ENCODE measurements at places on chromosomes 1 and 21.

DNA sequence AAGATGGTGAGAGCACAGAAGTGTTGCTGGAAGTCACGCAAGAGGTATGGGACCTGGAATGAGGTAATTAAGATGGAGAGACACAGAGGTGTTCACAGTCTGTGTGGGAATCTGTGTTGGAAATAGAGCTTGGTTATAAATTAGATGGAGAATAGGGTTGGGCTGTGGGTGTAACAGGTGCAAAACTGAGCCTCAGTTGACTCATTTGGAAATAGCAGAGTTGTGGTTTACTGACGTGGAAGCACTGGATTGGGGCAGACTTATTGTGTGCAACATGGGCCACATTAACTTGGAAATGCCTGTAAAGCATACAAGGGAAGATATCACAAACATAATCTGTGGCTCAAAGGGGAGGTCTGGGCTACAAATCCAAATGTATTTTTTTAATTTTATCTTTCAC is 13.0 kb downstream of the CAMSAP2 start:
- DNase-seq, result no peak

- DNase-seq, result no peak
Observed at GRCh38 chr1:20936216-20936615, 149.1 kb upstream of the HP1BP3 start.

DNA sequence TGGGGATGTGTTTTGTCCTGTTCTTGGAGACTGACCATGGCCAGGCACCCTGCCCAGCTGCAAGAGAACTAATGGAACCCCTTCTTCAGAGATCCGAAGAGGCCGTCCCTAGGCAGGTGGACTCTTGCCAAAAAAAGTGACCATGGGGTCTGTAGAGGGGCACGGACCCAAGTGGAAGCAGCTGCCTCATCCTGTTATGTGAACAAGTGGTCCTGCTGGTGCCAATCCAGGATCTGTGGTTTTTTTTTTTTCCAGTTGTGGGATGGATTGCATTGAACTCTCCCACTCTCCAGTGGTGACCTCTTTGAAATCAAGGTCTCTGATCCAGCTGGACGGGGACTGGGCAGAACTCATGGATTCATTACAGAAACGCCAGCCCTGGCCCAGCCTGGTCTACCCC is 71.2 kb downstream of the ARHGEF10L start:
- DNase-seq, result no peak

- no peak for DNase-seq
Observed at GRCh38 chr1:8351693-8352470, 34.0 kb downstream of the SLC45A1 start.

- DNase-seq, result no peak
Observed at GRCh38 chr1:107821340-107821739, 143.6 kb downstream of the VAV3 start.

DNA sequence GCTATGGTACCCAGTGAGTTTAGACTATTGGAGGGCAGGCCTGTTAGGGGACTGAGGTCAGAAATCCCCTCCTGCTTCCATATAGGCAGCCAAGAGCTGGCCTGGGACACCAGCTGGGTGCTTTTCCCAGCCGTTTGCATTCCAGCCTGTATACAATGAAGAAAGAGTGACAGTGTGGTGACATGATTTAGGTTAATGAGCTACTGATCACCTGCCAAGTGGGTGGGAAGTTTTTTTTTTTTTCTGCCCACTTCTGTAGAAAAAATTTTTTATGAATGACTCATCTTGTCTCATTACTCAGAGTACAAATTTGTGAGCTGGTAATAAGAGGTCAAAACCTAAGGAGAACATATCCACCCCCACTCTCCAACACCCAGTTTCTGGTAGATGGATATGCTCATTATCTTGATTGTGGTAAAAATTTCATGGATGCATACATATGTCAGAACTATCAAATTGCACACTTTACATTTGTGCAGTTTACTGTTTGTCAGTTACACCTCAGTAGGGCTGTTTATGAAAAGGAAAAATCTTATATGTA is 16.4 kb upstream of the CGN start:
- no peak for DNase-seq

DNA sequence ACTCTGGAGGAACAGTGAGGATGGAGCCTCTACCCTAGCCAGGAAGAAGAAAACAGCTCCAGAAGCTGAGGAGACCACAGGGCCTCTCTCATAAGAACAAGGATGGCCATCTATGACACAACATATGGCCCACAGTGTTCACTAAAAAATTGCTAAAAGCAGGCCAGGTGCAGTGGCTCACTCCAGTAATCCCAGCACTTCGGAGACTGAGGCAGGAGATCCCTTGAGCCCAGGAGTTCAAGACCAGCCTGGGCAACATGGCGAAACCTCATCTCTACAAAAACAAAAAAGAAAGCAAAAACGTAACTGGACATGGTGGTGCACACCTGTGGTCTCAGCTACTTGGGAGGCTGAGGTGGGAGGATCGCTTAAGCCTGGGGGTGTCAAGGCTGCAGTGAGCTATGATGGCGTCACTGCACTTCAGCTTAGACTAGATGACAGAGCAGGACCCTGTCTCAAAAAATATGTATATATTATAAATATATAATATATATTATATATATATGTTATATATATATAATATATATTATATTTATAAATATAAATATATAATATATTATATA is 103.1 kb downstream of the TOMM20 start:
- DNase-seq, result no peak

- no peak for DNase-seq
Observed at GRCh38 chr1:218634212-218634611, 289.1 kb downstream of the TGFB2 start.

DNA sequence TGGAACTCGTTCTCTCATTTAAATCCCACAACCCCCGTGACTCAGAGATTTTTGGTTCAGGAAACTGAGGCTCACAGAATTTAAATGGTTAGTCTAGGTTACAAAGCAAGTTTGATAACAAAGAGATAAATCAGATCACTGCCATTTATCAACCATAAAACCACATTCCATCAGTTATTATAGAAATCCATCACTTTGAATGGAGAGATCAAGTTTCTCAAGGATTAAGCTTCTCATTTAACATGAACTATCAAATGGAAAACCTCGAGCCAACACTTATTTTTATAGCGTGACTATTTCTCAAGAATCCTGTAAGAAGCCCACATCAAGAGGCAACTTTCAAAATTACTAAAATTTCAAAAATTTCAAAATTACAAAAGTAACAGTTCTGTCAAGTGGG is 11.9 kb downstream of the WLS start:
- no peak for DNase-seq

DNA sequence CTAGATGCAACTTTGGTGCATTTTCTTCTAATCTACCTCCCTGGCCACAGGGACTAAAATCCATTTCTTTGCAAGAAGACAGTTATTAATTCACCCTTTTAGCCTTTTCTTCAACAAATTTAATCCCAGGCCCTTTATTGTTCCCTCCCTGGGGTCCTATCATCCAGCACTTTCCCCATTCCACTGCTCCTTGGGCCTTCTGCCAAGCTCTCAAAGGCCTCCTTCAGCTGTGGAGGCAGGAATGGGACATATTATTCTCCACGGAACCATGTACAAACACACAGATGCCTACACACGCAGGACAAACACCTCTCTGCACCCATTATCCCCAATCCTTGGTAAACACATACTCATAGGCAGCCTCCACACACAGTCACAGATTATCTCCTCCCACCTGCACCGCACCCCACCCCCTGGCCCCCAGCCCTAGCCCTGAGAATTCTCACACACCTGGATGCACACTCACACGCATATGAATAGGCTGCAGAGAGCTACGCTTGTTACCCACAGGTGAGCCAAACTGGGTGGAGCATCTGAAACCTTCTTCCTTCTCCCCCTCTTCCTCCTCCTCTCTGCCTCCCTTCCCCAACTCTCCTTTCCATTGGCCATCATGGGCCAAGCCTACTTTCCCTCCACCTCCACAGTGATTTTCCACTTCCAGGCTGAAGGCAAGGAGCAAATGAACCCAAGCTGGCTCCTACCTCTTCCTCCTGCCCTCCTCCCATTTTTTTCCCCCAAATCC is 11.7 kb downstream of the TAGLN2 start:
- no peak for DNase-seq

GRCh38 chr1:222418654-222419053 is 129.2 kb downstream of the HHIPL2 start:
- DNase-seq, result no peak

GRCh38 chr1:224632921-224633321 is 16.8 kb downstream of the CNIH3 start:
- DNase-seq, result no peak

GRCh38 chr1:236489710-236490377 is 33.9 kb upstream of the LGALS8 start:
- no peak for DNase-seq

DNA sequence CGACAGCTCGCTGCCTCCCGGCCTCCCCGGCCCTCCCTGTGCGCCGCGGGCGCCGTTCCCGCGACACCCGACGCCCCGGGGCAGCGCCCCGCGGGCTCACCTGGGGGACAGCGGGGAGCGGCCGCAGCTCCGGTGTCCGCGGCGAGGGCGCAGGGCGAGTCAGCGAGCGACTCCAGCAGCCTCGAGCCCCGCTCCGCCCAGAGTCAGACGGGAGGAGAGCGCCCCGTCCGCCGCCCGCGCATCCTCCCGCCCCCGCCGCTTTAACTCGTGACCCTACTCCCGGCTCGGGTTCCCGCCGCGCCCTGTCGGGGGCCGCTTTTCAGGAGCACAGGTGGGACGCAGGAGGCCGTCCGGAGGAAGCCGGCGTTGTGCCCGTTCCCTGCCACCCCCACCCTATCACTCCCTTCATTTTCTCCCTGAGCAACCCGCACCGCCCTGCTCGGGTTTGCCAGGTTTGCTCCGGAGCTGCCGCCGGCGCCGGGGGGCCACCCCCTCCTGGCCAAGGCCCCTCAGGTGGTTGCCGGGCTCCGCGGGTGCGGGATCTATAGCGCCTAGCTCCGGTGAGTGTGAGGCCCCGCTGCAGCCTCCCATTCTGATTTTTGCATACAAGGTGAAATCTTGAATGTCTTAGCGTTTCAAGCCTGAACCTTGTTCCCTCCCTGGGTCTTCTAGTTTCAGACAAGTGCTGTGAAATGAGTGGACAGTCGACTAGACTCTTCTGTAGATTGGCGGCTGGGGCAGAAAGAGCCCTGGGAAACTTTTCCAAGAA is at the start of gene MCOLN3:
Gene MCOLN3, minus strand, starts transcription at position 205 of the 769 bp plus-strand sequence. CDS start 3,140 bp downstream, outside the sequence.
- DNase-seq, result no peak

DNA sequence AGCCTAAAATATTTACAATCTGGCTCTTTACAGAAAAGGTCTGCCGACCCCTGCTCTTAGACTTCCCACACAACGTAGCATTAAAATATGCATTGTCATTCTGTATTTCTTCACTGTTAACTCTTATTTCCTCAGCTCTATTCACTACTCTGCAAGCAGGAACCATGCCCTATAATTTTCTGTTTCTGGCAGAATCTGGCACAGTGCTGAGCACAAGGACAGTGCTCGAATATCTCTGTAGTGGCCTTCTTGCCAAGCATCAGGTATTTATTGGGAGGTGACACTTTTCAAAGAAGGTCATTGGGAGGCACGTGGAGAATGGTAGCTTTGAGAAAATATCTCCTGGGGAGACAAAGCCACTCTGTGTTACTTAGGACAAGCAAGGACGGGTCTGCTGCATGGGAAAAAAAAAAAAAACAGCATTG is 77.9 kb downstream of the PSMG1 start:
- no peak for DNase-seq

DNA sequence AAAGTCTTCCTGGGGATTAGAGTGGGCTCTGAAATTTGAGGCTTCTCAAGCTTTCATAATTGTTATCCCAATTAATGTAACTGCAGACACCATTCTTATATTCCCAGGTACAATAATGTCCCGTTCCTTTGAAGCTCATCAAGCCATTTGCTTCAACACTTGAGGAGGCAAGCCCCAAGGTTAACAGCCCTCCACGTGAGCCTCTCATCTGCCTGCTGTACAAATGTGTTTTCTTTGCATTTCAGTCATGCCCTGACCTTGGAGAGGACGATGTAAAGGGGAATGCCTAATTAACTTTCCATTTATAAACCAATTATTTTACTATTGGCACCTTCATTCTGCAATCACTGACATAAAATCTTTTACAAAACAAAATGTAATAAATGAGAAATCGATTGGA is 106.3 kb downstream of the SETD4 start:
- DNase-seq, result no peak

- no peak for DNase-seq
Observed at GRCh38 chr1:117527566-117528102, 78.2 kb upstream of the TENT5C start.

- no peak for DNase-seq
Observed at GRCh38 chr1:162690672-162691434, 58.6 kb downstream of the DDR2 start.

- DNase-seq, result no peak
Observed at GRCh38 chr1:163983097-163983496, 575.9 kb upstream of the PBX1 start.

GRCh38 chr21:42336054-42336453 is 14.7 kb downstream of the TFF2 start:
- no peak for DNase-seq

GRCh38 chr1:197208945-197209344 is 59.1 kb upstream of the CRB1 start:
- no peak for DNase-seq

DNA sequence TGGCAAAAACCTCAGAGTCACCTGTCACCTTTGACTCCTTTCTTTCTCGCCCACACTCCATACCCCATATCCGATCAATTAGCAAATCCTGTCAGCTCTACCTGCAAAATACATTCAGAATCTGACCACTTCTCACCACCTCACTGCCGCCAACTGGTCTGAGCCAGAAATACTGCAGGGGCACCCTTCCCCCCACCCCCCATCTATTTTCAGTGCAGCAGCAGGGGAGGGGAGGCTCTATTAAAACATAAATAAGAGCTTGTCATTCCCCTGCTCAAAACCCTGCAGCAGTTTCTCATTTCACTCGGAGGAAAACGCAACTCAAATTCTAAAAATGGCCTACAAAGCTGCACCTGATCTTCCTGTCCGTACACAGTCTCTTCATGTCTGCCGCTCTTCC is 3.9 kb downstream of the PKLR start:
- DNase-seq, result no peak

Data from CD4-positive, alpha-beta T cell treated with Interferon gamma for 1 hour (primary cell).